ENCODE measurements at places on chromosomes 13 and 19.

GRCh38 chr13:112959206-112959605 lies 9.8 kb upstream of the MCF2L start:
- no peak for DNase-seq

DNA sequence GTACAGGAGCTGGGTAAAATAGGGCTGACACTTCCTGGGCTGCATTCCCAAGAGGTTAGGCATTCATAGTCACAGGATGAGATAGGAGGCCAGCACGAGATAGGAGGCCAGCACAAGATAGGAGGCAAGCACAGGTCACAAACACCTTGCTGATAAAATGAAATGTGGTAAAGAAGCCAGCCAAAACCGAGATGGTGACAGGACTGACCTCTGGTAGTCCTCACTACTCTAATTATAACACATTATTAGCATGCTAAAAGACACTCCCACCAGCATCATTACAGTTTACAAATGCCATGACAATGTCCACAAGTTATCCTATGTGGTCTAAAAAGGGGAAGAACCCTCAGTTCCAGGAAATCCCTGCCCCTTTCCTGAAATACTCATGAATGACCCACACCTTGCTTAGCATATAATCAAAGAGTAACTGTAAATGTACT lies 20.9 kb upstream of the IGSF23 start:
- DNase-seq: peak; percentile 25

- no peak for DNase-seq
Measured at GRCh38 chr19:47005164-47005641, 14.4 kb upstream of the NPAS1 start.

DNA sequence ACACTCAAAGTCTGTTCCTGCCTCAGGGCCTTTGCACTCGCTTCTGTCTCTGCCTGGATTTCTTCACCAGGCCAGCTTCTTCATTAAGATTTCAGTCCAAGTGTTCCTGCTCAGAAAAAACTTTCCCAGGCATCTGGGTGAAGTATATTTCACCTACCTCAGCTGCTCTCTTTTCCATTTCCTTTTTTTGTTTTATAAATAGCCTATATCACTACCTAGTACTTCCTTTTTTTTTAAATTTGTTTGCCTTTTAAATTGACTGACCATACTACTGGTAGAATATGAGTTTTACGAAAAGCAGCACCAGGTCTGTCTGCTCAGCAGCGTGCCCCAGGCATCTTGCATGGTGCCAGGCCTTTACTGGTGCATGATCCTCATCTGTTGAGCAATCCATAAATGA lies 1064.4 kb downstream of the UQCRFS1 start:
- no peak for DNase-seq

DNA sequence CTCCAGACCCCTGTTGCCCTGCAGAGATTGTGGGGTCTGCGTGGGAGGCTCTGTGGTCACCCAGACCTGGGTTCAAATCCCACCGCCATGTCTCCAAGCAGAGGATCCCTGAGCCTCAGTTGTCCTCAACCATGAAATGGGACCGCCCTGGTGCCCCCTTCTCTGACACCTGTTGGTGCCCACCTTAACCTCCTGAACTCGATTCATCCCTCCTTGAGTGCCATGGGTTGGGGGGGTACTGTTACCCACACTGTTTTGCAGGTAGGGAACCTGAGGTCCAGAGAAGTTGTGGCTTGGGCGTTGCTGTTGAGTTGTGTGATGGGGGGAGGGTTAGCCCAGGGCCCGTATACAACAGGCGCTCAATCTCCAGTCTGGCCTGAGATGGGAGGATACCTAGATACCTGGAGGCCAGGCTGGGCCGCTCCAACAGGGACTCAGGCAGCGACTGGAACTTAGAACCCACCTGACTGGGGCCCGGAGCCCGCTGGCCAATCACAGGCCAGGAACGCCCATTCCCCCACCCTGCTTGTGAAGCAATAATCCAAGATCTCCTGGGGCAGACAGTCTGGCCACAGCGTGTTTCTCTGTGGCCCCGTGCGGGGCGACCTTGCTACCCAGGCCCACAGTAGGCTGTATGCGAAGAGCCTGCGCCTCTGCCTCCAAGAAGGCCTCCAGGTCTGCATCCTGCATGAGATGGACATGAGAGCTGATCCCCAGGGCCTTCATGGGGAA lies 2.8 kb downstream of the ARID3A start:
- DNase-seq: no peak
